Cerebellar cortex (tissue), 1 donor: ENCODE measurements at places on chromosomes 11 and 22.

GRCh38 chr11:75301601-75302345 is 49.7 kb downstream of the ARRB1 start:
- peak; percentile 91 for DNase-seq

- DNase-seq, result peak; percentile 10
These were observed 147.2 kb downstream of the TRPC6 start for GRCh38 chr11:101436511-101437142.

DNA sequence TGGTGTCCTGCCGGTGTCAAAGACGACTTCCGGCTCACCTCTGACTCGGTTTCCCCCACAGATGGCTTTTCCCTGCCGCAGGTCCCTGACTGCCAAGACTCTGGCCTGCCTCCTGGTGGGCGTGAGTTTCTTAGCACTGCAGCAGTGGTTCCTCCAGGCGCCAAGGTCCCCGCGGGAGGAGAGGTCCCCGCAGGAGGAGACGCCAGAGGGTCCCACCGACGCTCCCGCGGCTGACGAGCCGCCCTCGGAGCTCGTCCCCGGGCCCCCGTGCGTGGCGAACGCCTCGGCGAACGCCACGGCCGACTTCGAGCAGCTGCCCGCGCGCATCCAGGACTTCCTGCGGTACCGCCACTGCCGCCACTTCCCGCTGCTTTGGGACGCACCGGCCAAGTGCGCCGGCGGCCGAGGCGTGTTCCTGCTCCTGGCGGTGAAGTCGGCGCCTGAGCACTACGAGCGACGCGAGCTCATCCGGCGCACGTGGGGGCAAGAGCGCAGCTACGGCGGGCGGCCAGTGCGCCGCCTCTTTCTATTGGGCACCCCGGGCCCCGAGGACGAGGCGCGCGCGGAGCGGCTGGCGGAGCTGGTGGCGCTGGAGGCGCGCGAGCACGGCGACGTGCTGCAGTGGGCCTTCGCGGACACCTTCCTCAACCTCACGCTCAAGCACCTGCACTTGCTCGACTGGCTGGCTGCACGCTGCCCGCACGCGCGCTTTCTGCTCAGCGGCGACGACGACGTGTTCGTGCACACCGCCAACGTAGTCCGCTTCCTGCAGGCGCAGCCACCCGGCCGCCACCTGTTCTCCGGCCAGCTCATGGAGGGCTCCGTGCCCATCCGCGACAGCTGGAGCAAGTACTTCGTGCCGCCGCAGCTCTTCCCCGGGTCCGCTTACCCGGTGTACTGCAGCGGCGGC is 5.5 kb downstream of the B3GNT6 start:
- DNase-seq, result no peak

- DNase-seq, result no peak
These were observed 221.2 kb downstream of the MN1 start for GRCh38 chr22:27580311-27580897.

DNA sequence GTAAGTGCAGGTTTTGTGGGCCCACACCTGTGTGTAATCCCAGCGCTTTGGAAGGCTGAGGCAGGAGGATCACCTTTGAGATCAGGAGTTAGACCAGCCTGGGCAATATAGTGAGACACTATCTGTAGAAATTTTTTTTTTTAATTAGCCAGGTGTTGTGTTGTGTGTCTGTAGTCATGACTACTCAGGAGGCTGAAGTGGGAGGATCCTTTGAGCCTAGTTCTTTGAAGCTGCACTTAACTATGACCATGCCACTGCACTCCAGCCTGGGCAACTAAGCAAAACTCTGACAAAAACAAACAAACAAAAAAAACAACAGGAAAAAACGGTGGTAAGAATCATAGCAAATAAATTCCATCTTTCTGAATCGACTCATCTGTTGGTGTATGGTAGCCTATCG is 268.6 kb upstream of the PDGFD start:
- DNase-seq, result no peak
